Temporal lobe (tissue), 4 donors: ENCODE measurements at places on chromosomes 12 and 14. TPM values are rescaled to one million over a fixed set of nuclear protein-coding genes. Genes with fewer than 3 reads are reported as not detected.

FGD6 gene
- total RNA-seq = 8.1 TPM

RPS6KL1 gene
- 18.4 TPM for total RNA-seq

OR6C2 gene
- total RNA-seq = not detected

ANKRD33 gene
- total RNA-seq = not detected

PDE3A gene
- 5.7 TPM for total RNA-seq

IGFBP6 gene
- total RNA-seq = 6.4 TPM

RASAL1 gene
- total RNA-seq = 4.2 TPM

NOVA1 gene
- 47.9 TPM for total RNA-seq

KIF26A gene
- total RNA-seq = 9.1 TPM

KRT6C gene
- not detected for total RNA-seq

C12orf42 gene
- 0.74 TPM for total RNA-seq
